Activated T-helper 17 cell treated with anti-CD3 and anti-CD28 coated beads, Interleukin-2, amount 50 U/mL, for 72 hours (primary cell): ENCODE measurements at places on chromosomes 3 and 15.

DNA sequence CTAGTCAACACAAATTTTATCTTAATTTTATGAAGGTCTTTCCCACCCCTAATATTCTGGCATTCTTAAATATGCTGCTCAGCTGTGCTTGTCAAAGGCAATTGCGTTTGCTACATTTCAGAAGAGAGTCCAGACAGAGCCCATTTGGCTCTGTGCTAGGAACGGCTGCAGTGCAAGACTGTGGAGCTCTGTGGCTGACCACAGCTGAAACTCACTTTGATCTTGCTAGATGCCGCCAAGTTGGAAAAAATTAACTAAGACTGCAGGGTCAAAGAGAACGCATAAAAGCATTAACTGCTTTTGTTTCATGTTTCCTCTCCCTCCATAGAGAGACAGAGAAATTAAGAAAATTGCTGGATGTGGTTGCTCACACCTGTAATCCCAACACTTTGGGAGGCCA is 7.6 kb upstream of the PPP1R2 start:
- ATAC-seq = peak; percentile 56

- no peak for ATAC-seq
Observed at GRCh38 chr3:106447723-106448301, 579.0 kb upstream of the CBLB start.

GRCh38 chr3:51559961-51560360 is 21.4 kb downstream of the RAD54L2 start:
- ATAC-seq = no peak

- peak; percentile 25 for ATAC-seq
Observed at GRCh38 chr3:16477056-16477455, 36.4 kb downstream of the RFTN1 start.

GRCh38 chr3:22988566-22988965 is 214.6 kb upstream of the UBE2E2 start:
- no peak for ATAC-seq
